ENCODE measurements at places on chromosomes 1 and 21.
A peak's percentile ranks its signal among the peaks of the same experiment; 100 is the strongest.

GRCh38 chr21:44526096-44526997 is 13.6 kb downstream of the KRTAP10-1 start:
- no peak for DNase-seq

DNA sequence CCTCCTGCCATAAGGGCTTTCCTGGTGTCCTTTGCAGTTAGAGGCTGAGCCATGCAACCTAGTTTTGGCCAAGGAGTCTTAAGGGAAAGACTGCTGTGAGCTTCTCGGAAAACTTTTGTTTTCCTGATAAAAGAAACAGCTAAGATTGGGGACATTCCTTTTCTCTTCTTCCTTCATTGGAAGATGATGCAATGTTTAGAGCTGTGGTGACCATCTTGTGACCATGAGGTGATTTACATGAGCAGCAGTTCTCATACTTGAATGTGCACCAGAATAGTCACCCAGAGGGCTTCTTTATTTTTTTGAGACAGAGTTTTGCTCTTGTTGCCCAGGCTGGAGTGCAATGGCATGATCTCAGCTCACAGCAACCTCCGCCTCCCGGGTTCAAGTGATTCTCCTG is 20.4 kb upstream of the SMAP2 start:
- no peak for DNase-seq

GRCh38 chr1:197958438-197959305 is 41.5 kb downstream of the LHX9 start:
- no peak for DNase-seq

DNA sequence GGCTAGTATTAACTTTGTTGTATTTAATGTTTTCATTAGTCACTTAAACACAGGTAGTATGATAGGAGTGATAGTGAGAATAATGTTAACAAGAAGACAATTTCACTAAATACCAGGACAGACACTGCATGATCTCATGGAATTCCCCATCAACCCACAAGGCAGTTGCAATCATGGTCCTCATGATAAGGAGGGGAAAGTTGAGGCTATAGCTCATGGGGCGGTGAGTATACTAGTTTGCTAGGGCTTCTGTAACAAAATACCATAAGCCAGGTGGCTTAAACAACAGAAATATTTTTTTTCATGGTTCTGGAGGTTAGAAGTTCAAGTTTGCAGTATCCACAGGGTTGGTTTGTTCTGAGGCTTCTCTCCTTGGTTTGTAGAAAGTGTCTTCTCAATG is 115.8 kb downstream of the DSCAM start:
- DNase-seq, result no peak

- DNase-seq, result no peak
Measured at GRCh38 chr21:32861866-32862265, 90.3 kb upstream of the PAXBP1 start.

- DNase-seq, result no peak
Measured at GRCh38 chr21:45709173-45709572, 65.6 kb downstream of the PCBP3 start.

GRCh38 chr1:15988856-15989736 is 13.2 kb upstream of the ZBTB17 start:
- no peak for DNase-seq

GRCh38 chr1:177017287-177017852 is 147.1 kb downstream of the ASTN1 start:
- no peak for DNase-seq

DNA sequence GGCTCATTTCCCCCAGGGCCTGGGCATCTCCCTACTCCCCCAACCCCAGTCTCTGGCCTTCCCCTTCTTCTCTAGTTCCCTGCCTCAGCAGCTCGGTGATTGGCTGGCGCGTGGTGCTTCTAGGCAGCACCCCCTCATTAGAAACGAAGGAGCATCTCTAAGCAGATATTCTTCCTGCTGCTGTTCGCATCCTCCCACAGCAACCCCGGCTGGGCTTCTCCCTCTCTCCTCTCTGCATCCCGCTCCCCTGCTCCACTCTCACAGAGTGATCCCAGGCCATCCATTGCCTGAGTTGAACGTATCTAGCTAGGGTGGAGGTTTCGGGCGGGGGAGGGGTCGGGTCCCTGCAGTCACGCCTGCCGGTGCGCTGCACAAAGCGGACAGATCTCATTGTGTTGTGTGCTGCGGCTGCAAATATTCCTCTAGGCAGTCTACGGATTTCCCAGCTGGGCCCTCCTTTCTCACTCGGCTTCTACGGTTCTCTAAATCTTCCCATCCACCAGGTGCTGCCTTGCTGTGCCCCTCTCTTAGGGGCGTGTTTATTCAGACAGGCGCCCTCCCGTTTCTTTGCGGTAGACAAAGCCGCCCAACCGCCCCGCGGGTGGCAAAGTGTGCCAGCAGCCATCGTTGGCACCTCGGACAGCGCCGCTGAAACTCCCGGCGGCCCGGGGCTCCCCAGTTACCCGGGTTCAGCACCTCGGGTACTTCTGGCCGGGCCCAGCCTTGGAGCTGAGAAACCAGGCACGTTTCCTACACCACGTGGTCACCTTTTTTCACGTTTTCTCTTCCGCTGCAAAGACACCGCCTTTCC is 2.2 kb downstream of the CACNA1E start:
- no peak for DNase-seq

GRCh38 chr1:216153130-216153529 is 270.1 kb downstream of the USH2A start:
- DNase-seq, result no peak

GRCh38 chr1:117590273-117590925 is 15.4 kb upstream of the TENT5C start:
- no peak for DNase-seq

DNA sequence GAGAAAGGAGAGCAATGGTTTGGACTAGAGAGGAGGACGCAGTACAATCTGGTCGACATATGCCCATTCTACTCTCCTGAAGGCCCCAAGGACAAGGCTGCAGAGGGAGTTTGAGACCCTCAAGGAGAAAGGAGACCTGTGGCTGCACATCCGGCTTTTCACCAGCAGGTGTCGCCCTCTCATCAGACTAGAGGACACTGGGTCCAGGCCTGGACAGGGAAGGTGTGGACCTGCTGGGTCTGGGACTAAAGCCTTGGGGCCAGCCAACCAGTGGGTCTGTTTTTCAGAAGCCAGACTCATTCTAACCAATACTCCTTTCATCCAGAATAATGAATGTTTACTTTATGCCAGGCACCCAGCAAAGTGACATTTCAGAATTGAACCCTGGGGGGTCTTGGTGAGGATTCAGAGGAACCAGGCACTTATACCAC is 5.0 kb downstream of the SRARP start:
- peak; percentile 70 for DNase-seq

DNA sequence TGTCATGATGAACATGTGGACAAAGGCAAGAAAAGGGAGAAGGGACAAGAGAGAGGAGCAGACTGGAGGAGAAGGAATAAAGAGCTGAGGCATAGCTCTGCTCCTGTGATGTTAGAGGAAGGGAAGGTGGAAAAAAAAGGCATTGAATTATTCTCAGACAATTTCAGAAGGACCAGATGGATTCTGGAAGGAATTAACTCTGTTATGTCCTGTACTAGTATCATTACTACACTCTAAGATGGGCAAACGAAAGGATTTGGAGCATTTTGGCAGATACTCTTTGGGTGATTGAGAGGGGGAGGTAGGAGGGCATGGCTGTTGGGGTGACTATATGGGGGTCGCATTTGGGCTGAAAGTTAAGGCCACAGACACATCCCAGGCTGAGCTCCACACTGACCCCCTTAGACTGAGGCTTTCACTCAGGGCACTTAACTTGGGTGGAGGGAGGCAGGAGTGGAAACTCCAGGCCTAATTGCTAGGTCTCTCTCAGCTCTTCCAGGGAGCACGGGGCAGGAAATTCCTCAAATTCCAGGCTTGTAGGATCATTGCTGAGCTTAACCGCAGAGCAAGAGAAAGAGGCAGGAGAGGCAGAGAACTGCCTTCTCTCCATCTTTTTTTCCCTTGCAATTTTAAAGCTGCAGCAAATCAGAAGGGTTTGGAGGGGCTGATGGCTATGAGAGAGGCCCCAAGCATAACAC is 25.9 kb downstream of the KIRREL1 start:
- DNase-seq, result no peak

DNA sequence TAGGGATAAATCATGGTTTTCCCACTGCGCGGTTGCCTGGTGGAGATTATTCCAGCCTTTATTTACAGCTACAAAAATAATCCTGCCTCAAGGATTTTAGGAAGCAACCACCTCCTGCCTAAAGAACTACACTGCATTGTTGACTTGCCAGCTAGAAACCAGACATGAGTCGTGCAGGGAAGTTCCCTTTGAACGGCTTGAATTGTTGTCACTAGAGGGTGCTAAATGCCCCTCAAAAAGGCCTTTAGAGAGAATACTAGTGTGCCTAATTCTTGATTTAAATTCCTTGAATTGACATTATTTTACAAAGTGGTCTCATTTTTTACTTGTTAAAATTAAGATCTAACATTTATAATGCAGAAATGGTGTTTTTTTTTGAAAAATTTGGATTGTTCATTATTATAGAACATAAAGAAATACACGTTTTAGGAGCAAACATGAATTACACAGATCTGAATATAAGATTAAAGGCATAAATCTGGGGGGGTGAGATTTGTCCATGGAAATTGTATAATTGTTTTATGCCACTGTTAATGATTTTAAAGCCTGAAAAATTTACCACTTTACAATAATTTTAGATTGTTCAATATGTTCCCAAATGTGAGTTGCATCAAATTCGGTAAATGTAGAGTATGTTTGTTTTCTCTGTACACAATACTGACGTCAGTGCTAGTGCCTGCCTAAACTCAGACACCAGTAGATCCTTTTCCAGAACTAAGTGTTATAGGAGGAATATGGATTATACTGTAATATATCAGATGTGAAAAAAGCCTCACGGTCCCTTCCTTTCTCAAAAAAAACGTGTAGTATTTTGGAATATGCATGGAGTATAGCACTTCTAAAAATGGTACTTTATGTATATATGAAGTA is 7.6 kb upstream of the ERG start:
- DNase-seq, result no peak

- no peak for DNase-seq
Measured at GRCh38 chr1:171134204-171134923, 43.7 kb downstream of the FMO3 start.

DNA sequence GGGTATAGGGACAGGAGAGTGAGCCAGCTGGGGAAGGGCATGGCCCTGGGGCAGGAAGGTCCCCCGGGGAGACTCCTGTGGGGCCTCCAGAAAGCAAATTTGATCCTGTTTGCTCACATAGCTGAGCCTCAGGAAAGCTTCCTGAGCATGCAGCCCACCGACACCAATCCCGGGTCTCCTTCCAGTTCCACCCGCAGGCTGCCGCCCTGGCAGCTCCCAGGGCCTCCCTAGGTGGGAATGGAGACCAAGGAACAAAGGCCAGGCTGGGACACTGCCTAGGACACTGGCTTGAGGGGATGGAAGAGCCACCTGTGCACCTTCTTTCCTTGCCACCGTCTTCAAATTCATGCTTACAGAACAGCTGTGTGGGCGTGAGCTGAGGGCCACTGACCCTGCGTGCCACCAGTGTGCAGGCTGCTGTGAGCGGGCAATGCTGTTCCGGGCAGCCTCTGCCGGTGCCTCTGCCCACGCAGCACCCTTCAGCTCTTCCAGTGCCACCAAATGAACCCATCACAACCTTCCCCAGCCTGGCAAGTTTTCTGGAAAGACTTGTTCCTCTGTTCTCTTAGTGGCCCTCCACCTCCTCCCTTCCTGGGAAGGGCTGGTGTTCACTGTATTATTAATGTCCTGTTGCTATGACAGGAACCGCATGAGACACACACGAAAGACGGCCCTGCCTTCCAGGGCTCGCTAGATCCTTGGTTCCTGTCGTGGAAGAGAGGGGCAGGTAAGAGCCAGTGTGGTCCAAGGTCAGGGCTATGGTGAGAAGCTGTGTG is 53.6 kb downstream of the ACBD3 start:
- DNase-seq, result no peak

GRCh38 chr1:36377791-36378492 is 7.8 kb downstream of the STK40 start:
- DNase-seq, result no peak

DNA sequence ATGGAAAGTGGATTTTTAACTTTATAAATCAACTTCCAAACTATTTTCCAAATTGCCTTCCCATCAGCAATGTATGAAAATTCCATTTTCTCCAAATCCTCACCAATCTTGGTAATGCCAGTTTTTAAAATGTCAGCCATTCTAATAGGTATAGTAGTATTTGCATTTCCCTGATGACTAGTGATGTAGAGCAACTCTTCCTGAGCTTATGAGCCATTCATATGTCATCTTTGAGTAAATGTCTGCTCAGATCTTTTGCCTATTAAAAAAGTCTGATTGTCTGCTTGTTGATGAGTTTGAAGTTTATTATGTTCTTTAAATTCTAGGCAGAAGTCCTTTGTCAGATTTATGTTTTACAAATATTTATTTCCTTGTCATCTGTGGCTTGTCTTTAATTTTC is 54.7 kb downstream of the KDM1A start:
- no peak for DNase-seq

DNA sequence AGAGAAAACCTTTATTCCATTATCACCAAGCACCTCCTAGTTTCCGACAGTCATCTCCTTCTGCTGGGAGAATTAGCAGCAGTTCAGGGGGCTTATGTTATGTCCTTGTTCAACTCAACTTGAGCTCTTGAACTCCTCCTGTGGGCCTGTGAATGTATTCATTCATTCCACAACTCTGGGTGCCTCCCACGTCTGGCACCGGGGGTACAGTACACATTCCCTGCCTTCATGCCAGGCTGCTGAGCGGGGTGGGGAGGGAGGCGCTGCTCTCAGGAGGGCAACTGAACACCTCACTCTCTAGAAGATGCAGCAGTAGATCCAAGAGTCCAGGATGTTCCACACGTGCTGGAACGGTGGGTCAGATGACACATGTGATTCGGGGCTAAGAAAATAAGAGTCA is 4.3 kb upstream of the MX2 start:
- no peak for DNase-seq

DNA sequence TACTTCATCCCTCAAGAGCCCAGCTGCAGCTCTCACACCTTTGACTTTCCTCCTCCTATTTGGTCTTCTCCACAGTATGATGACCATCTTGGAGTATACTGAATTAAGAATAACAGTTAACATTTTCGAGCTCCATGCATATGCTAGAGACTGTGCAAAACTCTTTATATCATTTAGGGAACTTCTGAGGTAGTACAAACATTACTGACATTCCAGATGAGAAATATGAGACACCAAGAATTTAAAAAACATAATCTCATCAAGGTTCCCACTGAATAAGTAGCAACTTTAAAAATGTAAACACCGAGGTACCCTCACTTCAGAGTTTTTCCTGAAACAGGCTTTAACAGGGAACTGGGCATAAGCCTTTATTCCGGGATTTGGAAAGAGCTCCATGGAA is 22.7 kb downstream of the FMO3 start:
- DNase-seq, result no peak

DNA sequence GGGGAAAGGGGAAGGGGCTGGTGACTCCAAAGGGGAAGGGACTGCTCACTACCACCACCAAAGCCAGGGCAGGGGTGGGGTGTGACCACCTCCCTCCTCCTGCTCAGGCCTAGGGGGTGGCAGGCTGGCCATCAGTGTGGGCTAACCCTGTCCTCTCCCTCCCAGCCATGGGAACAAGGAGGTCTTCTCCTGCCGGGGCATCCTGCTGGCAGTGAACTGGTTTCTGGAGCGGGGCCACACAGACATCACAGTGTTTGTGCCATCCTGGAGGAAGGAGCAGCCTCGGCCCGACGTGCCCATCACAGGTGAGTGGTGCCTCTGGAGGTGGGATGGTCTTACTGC is 5.7 kb downstream of the ZC3H12A start:
- no peak for DNase-seq

- no peak for DNase-seq
Measured at GRCh38 chr1:99481391-99481996, 164.4 kb upstream of the PALMD start.

- DNase-seq, result no peak
Measured at GRCh38 chr1:2479618-2480017, 3.5 kb downstream of the PLCH2 start.

- no peak for DNase-seq
Measured at GRCh38 chr1:156528231-156528630, 27.7 kb upstream of the MEF2D start.

GRCh38 chr1:21324368-21325141 is 34.3 kb upstream of the ECE1 start:
- DNase-seq, result peak; percentile 66
